Glutamatergic neuron (in vitro differentiated cells): ENCODE measurements at places on chromosomes 6 and 20. TPM values are rescaled to one million over a fixed set of nuclear protein-coding genes. Genes with fewer than 3 reads are reported as not detected.
A peak's percentile ranks its signal among the peaks of the same experiment; 100 is the strongest.

Gene PLN
- not detected for total RNA-seq

- H3K36me3 ChIP-seq = no peaks in the 10 kb centered on the region
- peaks cover 19% of the 10 kb centered on the region for H3K4me1 ChIP-seq
- no peak for DNase-seq
- no peak overlapping the region for H3K4me3 ChIP-seq
- peak overlapping the region; percentile 55 for H3K27ac ChIP-seq
- no peaks in the 10 kb centered on the region for H3K27me3 ChIP-seq
Observed at GRCh38 chr6:133681891-133682290, 207.0 kb upstream of the TCF21 start.

DNA sequence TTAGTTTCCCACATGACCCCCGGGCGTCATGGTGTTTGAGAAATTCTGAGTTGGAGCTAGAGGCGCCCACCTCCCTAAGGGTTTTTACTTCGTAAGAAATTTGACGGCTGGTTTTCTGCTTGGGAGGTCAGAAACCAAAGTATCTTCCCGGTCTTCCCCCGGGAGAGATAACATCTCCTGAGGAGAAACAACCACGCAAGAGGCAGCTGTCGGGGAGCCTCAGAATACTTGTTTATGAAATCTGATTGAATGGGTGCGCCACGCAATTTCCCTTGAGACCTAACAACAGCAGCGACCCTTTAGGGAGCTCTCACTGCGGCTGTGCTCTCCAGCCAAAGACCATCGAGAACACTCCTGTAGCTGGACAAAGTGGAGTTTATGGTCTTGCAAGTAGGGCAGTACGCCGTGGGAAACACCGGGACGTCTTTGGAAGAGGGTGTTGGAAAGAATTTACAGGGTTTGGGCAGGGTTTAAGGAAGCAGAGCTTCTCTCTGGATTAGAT is 608 bp upstream of the EIF2S2 start:
- peak overlapping the region; percentile 76 for H3K27ac ChIP-seq
- no peaks in the 10 kb centered on the region for H3K36me3 ChIP-seq

DNA sequence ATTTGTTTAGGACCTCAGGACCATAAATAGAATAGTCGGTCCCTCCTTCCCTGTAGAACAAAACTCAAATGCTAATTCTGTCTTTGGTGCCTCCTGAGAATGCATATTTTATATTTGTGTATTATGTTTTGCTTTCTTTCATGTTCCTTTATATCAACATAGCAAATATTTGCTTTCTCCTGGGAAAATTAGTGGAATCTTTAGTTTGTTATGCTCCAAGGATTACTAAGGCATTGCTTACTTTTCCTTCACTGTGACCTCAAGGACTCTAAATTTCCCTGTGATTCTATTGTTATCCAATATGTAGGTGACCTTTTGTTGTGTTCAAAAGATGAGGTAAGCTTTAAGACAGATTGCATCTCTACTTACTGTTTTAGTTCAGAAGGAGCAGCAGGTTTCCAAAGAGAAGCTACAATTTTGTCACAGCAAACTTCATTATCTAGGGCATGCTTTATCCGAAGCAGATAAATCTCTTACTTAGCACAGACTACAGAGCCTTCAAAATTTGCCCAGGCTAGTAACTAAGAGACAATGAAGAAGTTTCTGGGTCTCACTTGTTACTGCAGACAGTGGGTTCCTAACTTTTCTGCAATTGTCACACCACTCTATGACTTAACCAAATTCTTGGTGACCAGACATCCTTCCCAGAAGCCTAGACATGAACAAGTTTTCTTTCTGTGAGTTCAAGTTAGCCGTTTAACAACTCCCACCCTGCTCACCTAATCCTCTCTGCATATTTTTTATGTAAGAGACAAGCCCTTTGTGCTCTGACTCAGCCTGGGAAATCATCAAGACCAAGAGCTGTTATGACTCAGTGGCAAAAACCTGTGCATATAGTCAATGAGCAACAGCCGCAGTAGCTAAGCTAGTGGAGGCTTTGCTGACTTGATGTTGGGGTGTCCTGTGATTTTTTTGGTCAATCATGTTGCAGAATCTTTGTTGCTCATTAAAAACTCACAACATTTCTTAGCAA is 378.8 kb downstream of the QKI start:
- peaks cover 4% of the 10 kb centered on the region for H3K36me3 ChIP-seq
- H3K27me3 ChIP-seq = no peaks in the 10 kb centered on the region
- H3K27ac ChIP-seq = no peak overlapping the region
- DNase-seq = no peak
- no peak overlapping the region for H3K4me3 ChIP-seq

- no peak overlapping the region for H3K27ac ChIP-seq
- no peaks in the 10 kb centered on the region for H3K36me3 ChIP-seq
- H3K27me3 ChIP-seq = peaks cover 2% of the 10 kb centered on the region
- H3K4me3 ChIP-seq = no peak overlapping the region
Observed at GRCh38 chr6:83978324-83978734, 55.2 kb upstream of the MRAP2 start.

Gene RNF5
- 103 TPM for total RNA-seq

- H3K36me3 ChIP-seq = no peaks in the 10 kb centered on the region
- no peak for DNase-seq
- peaks cover 3% of the 10 kb centered on the region for H3K27me3 ChIP-seq
- no peak overlapping the region for H3K4me3 ChIP-seq
- peaks cover 25% of the 10 kb centered on the region for H3K4me1 ChIP-seq
Observed at GRCh38 chr6:132959639-132960326, 145.4 kb downstream of the RPS12 start.

DNA sequence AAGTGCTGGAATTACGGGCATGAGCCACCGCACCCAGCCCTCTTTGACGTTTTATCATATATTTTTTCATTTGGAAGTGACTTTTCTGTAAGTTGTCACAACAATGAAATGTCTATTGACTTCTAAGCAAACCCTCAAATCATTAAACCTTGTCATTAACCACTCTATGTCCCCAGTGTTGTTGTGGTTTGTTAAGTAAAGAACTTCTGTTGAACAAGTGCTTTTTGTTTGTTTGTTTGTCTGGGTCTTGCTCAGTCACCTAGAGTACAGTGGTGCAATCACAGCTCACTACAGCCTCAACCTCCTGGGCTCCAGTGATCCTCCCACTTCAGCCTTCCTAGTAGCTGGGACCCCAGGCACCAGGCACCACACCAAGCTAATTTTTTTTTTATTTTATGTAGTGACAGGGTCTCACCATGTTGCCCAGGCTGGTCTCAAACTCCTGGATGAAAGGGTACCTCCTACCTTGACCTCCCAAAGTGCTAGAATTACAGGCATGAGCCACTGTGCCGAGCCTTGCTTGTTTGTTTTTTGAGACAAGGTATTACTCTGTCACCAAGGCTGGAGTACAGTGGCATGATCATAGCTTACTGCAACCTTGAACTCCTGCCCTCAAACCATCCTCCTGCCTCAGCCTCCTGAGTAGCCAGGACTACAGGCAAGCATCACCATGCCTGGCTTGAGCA is 57.6 kb upstream of the LOC128125822 start:
- no peak overlapping the region for H3K4me3 ChIP-seq
- no peak overlapping the region for H3K27ac ChIP-seq
- DNase-seq = no peak
- no peaks in the 10 kb centered on the region for H3K27me3 ChIP-seq
- H3K36me3 ChIP-seq = no peaks in the 10 kb centered on the region
- H3K4me1 ChIP-seq = no peaks in the 10 kb centered on the region

GRCh38 chr20:16392346-16392745 is 180.9 kb downstream of the KIF16B start:
- no peak overlapping the region for H3K4me3 ChIP-seq
- no peaks in the 10 kb centered on the region for H3K4me1 ChIP-seq
- no peaks in the 10 kb centered on the region for H3K27me3 ChIP-seq
- H3K27ac ChIP-seq = no peak overlapping the region
- H3K36me3 ChIP-seq = no peaks in the 10 kb centered on the region

GRCh38 chr6:28212510-28213212 is 12.4 kb upstream of the ZSCAN9 start:
- peak overlapping the region; percentile 83 for H3K4me3 ChIP-seq
- no peak overlapping the region for H3K27ac ChIP-seq
- no peaks in the 10 kb centered on the region for H3K36me3 ChIP-seq
- peaks cover 10% of the 10 kb centered on the region for H3K27me3 ChIP-seq
- peaks cover 8% of the 10 kb centered on the region for H3K4me1 ChIP-seq

GRCh38 chr20:40050596-40050995 is 638.4 kb downstream of the MAFB start:
- H3K4me3 ChIP-seq = no peak overlapping the region
- no peaks in the 10 kb centered on the region for H3K27me3 ChIP-seq
- no peaks in the 10 kb centered on the region for H3K4me1 ChIP-seq
- no peaks in the 10 kb centered on the region for H3K36me3 ChIP-seq
- H3K27ac ChIP-seq = no peak overlapping the region

DNA sequence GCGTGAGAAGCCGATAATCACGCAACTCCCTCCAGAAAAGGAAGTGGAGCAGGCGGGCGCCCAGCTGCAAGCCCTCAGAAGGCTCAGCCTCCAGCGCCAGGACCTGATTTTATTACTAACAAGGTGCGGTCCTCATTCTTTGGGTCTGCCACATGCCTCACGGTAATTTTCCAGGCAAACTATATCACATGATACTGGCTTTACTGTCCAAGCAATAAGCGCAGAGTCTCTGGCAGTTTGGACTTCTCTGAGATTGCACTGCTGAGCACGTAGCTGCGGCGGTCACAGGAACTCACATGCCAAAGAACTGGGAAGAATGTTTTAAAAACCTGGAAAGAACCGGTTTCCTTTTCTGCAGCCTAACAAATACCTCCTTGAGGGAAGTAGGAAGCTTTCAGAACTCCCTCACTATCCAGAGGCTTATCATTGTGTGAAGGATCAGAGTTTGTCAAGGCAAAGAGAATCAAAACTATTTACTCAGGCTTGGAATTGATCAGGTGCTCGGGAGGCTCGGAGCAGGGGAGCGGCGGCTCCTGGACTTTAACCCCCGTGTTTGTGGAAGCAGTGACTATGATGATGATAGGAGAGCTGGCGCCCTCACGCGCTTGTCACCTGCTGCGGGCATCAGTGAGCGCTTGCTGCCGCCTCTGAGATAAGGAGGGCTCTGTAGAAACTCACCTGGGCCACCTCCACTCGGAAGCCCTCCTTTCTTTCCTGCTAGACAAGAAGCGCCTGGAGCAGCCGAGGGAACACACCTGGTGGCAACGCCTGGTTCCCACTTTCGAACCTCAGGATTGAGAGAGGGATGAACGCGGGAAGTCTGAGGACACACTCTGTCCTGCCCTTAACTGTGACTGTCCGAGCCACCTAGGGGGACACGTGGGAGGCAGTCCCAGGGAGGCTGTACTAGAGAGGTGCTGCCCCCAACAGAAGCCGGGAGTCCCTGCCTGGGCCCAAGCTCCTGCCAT is 27.2 kb upstream of the SYNJ2 start:
- H3K27me3 ChIP-seq = no peaks in the 10 kb centered on the region
- no peak overlapping the region for H3K27ac ChIP-seq
- H3K36me3 ChIP-seq = peaks cover 29% of the 10 kb centered on the region
- no peaks in the 10 kb centered on the region for H3K4me1 ChIP-seq
- no peak overlapping the region for H3K4me3 ChIP-seq

DNA sequence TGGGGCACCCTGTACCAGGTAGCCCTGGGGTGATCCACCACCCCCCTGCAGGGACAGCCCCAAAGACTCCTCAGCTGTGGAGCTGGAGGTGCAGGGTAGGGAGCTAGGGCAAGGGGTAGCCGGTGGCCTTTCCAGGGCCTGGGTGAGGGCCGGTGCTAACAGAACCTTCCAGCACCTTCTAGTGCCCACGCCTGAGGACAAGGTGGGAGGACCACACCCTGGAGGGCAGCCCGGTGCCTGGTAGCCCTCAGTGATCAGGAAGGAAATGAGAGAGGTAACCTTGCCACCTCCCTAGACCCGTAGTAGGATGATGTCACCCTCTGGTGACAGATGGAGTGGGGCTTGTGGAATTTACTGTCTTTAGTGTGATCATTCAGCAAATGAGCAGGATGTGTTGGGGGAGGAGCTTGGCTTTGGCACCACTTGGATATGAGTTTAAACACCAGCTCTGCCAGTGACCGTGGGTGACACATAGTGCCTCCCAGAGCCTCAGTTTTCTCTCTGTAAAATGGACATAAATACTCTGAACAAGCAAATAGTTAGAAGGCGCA is 187.7 kb downstream of the NFATC2 start:
- H3K4me3 ChIP-seq = no peak overlapping the region
- H3K27ac ChIP-seq = no peak overlapping the region
- no peaks in the 10 kb centered on the region for H3K36me3 ChIP-seq
- DNase-seq = no peak

Gene PTK7
- total RNA-seq = 166 TPM

Gene B3GAT2
- total RNA-seq = 8.1 TPM

Gene LYRM2
- total RNA-seq = 30.2 TPM

DNA sequence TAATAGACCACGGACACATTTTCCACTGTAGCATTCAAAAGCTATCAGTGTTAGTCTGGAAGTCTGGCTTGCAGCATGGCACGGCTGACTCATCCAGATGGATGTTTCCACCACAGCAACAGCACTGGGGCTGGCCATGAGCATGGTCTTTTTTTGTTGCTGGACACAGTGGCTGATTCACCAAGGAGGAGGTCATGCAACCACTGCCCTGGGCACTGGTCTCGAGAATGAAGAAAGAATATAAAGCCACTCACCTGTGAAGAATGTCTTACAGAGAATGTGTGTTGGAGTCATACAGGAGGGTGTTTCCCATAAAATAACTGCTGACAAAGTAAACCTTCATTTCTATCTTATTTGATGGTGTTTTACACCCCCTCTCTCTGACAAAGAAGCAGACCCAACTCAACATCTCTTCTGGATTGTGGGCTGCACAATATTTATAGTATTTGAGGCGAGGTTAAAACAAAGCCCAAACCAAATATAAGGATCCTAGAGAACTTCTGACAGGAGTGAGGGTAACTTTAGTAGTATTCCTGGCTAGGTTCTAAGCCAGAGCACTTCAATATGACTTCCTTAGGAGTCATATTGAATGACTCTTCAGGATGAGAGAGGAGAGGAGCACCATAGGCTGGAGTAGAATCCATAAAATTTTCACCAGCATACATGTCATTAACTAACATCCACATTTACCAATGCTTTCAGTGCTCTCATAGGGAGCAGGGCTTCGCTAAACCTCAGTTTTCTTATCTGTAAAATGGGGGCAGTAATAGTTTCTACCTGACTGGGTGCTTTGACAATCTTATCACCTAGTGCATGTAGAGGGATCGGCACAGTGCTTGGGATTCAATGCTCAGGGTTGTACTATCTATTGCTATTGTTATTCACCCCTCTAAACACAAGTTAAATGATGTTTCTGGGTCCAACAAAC is 121.4 kb downstream of the KIF13A start:
- no peak overlapping the region for H3K4me3 ChIP-seq
- H3K27me3 ChIP-seq = peaks cover 2% of the 10 kb centered on the region

Gene ZDHHC14
- 5.1 TPM for total RNA-seq

- H3K4me1 ChIP-seq = peaks cover 30% of the 10 kb centered on the region
- no peak overlapping the region for H3K27ac ChIP-seq
- peaks cover 2% of the 10 kb centered on the region for H3K27me3 ChIP-seq
- DNase-seq = no peak
- no peaks in the 10 kb centered on the region for H3K36me3 ChIP-seq
- no peak overlapping the region for H3K4me3 ChIP-seq
Observed at GRCh38 chr6:138538390-138539031, 39.2 kb upstream of the NHSL1 start.

- DNase-seq = no peak
- H3K4me3 ChIP-seq = no peak overlapping the region
- no peak overlapping the region for H3K27ac ChIP-seq
- no peaks in the 10 kb centered on the region for H3K36me3 ChIP-seq
- H3K27me3 ChIP-seq = no peaks in the 10 kb centered on the region
- no peaks in the 10 kb centered on the region for H3K4me1 ChIP-seq
Observed at GRCh38 chr6:142446168-142446567, 144.4 kb downstream of the ADGRG6 start.

Gene MAFB
- total RNA-seq = 4.6 TPM

GRCh38 chr6:138109042-138109997 is 2.1 kb upstream of the PERP start:
- no peaks in the 10 kb centered on the region for H3K36me3 ChIP-seq
- peaks cover 7% of the 10 kb centered on the region for H3K27me3 ChIP-seq
- peak; percentile 78 for DNase-seq
